Stimulated activated CD4-positive, alpha-beta T cell treated with anti-CD3 and anti-CD28 coated beads, Interleukin-1b, Interleukin-23, amount 100 ng/mL, for 1 hour (primary cell): ENCODE measurements at places on chromosomes 12 and 14.

GRCh38 chr14:92926180-92926845 lies 3.4 kb downstream of the CHGA start:
- DNase-seq, result no peak

GRCh38 chr12:31778687-31779086 lies 49.9 kb upstream of the AMN1 start:
- DNase-seq, result no peak

GRCh38 chr12:125329239-125330102 lies 264.2 kb downstream of the AACS start:
- DNase-seq, result no peak

- DNase-seq, result no peak
Measured at GRCh38 chr12:104263026-104263425, 40.5 kb upstream of the EID3 start.

GRCh38 chr12:42779186-42779859 lies 189.8 kb upstream of the PRICKLE1 start:
- DNase-seq, result no peak

DNA sequence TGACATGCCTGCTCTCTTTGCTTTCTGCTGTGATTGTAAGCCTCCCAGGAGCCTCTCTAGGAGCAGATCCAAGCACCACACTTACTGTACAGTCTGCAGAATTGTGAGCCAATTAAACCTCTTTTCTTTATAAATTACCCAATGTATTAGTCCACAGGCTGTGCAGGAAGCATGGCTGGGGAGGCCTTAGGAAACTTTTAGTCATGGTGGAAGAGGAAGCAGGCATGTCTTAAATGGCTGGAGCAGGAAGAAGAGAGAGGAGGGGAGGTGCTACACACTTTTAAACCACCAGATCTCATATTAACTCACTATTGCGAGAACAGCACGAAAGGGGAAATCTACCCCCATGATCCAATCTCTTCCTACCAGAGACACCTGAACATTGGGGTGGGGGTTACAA lies 108.9 kb downstream of the DERA start:
- no peak for DNase-seq

DNA sequence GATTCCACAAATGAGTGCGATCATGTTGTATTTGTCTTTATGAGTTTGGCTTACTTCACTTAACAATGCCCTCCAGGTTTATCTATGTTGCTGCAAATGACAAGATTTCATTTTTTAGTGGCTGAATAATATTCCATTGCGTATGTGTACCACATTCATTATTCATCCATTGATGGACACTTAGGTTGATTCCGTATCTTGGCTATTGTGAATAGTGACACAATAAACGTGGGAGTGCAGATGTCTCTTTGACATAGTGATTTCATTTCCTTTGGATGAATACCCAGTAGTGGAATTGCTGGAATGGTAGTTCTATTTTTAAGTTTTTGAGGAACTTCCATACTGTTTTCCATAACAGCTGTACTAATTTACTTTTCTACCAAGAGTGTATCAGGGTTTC lies 23.5 kb downstream of the AKAP6 start:
- DNase-seq, result no peak

GRCh38 chr12:123364532-123365024 lies at the start of gene SBNO1:
Gene SBNO1 (minus strand): TSS chr12:123364847. CDS start chr12:123350441, 14,406 bp downstream.
- peak; percentile 86 for DNase-seq

DNA sequence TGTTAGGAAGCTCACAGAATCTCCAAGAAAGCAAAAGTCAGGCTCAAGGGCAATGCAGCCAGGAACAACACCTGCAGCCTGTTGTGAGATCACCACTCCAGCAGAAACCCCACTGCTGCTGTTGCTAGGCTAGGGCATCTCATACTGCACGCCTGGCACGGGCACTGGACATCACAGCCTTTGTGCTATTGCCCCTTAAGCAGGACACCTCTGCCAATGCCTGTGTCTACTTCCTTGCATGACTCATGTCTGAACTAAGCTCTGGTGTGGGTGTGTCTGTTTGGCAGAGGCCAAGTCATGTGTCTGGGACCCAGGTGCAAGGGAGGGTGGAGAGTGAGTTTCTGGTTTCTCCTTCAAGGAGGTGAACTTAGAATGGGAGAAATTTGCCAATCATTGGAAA lies 10.0 kb upstream of the DDX47 start:
- peak; percentile 21 for DNase-seq

DNA sequence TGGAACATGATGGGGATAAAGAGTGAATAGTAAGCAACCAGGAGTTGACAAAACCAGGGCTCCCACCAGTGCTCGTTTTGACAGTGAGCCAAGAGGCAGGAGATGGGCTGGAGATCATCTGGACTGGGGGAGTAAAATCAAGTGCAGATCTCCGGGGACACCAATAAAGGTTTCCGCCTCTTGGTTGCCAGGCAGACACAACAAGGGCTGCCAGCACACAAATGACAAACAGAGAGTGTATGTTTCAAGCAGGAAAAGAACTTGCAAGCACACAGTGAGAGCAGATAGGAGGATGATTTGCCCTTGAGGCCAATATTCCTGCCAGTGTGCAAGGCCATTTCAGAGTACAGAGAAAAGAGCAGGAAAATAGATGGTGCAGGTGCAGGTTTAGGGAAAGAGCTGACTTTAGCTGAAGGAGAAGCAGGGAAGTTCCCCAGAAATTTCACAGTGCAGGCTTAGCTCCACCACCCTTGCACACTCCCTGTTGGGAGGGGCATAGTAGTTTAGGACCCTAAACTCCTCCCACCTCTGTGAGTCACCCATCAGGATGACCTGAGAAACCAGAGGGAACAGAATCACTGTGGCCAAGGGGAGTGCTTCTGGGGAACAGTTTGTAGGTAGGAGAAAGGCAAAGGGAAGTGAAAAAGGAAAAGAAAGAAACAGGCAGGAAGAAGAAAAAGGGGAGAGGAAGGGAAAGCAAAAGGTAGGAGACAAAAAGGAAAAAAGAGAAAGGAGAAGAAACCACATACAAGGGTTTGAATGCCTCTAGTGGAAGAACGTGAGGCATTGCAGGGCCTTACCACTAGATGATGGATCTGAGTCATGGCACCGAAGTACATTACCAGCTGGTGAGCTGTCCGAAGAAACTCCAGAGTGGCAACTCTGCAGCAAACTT lies 404.4 kb downstream of the SLC6A15 start:
- DNase-seq, result no peak

GRCh38 chr14:99812892-99813291 lies 19.7 kb downstream of the EML1 start:
- no peak for DNase-seq

DNA sequence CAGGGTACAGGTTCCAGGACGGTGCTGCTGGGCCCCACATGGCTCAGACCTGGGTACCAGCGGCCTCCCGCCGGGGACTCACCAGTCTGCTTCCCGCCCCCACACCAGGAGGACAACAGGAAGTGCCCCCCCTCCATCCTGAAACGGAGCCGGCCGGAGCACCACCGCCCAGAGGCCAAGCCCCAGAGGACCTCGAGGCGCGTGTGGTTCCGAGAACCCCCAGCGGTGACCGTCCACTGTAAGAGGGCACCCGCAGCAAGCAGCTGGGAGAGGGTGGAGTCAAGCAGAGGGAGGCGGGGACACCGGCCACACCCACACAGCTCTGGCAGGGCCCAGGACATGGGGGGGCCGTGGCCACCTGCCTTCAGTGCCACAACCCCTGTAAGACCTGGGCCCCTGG lies 8.1 kb downstream of the C14orf180 start:
- no peak for DNase-seq

GRCh38 chr14:56490379-56490778 lies 89.2 kb upstream of the TMEM260 start:
- no peak for DNase-seq

GRCh38 chr14:74258764-74259035 lies 19.5 kb downstream of the VSX2 start:
- DNase-seq, result no peak

GRCh38 chr12:41564816-41565215 lies 376.7 kb downstream of the PDZRN4 start:
- no peak for DNase-seq

GRCh38 chr14:36394593-36394992 lies 74.2 kb upstream of the MBIP start:
- no peak for DNase-seq

GRCh38 chr12:52091061-52091460 lies 11.6 kb downstream of the SMIM41 start:
- no peak for DNase-seq

- no peak for DNase-seq
Measured at GRCh38 chr14:78367355-78367754, 197.2 kb downstream of the NRXN3 start.

- no peak for DNase-seq
Measured at GRCh38 chr12:80413462-80413861, 30.6 kb upstream of the PTPRQ start.

DNA sequence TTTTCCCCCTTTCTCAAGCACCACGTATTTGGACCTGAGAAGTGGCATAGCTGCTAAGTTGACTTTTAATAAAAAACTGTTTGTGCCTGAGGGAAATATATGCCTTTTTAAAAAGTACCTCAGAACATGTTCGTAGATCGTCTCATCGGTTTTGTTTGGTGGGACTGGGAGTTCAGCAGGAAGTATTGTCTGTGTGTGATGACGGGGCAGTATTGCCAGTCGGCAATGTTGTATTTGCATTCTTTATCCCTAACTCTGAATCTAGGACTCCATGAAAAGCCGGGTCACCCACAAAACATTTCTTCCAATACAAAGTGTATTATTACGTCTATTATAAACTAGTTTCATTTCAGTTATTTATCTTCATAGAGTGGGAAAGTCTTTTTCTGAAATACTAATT lies 19.7 kb upstream of the FGD4 start:
- DNase-seq, result no peak

DNA sequence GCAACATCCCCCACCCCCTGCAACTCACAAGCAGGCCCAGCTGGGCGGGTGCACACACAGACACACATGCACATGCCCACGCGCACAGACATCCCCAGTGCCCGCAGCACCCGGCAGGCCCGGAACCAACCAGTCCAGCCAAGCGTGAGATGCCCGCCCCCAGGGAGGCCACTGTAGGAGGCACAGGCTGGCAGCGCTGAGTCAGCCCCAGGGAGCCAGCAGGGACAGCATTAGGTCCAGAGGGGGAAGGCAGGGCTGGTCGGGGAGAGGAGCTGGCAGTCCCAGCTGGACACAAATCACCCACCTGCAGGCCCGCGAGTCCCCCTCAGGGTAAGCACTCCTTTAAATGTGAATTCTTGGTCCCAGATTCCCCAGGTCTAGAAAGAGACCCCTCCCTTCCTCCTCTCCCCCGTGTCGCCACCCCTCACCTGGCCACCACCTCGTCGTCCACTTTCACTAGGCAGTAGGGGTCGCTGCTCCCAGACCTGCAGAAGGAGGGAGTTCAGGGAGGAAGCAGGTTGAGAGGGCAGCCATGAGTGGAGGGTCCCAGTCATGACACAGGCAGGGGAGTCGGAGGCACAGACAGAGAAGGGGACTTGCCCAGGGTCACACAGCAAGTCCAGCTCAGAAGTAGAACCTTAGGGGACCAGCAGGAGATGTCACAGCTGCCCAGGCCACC lies 5.0 kb downstream of the RASAL1 start:
- no peak for DNase-seq

- DNase-seq, result no peak
Measured at GRCh38 chr14:104203071-104203425, 64.7 kb downstream of the KIF26A start.

GRCh38 chr12:114976959-114977358 lies 293.0 kb upstream of the TBX3 start:
- DNase-seq, result no peak

- peak; percentile 49 for DNase-seq
Measured at GRCh38 chr12:53207042-53207441, at the start of gene ITGB7. Gene ITGB7 (minus strand): TSS chr12:53207251. CDS start chr12:53200443, 6,808 bp downstream.

DNA sequence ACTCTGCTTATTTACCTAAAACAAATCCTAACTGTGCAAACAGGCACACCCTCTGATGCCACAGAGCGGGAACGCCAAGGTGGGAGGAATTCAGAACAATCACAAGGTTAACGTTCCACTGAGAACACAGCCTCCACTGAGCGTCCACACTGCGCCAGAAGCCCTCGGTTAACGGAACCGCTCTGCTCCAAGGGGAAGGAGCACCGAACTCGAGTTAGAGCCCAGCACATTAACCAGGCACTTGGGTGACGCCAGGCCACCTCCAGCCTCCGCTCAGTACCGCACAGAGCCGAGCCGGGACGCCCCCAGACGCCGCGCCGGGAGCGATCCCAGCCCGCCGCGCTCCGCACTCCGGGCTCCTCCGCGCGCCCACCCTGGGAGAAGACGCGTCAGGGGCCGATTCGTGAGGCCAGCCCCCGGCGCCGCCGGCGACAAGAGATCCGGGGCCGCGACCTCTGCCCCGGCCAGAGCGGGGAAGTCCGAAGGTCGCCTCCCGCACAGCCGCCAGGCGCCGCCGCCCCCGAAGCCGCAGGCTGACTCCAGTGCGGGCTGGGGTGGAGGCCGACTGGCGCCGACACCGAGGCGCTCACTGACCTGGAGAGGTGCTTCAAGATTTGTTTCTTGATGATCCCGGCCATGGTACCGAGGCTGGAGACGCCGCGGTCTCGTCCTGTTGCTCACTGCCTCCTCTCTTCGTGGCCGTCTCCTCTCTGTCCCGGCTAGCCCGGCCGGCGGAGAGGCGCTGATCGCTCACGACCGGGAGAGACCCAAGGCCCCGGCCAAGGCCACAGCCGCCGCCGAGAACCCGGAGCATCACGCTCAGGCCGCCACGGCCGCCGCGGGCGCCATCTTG lies 450 bp downstream of the BLTP3B start:
- peak; percentile 10 for DNase-seq

- no peak for DNase-seq
Measured at GRCh38 chr12:76091246-76091754, 6.8 kb upstream of the NAP1L1 start.

DNA sequence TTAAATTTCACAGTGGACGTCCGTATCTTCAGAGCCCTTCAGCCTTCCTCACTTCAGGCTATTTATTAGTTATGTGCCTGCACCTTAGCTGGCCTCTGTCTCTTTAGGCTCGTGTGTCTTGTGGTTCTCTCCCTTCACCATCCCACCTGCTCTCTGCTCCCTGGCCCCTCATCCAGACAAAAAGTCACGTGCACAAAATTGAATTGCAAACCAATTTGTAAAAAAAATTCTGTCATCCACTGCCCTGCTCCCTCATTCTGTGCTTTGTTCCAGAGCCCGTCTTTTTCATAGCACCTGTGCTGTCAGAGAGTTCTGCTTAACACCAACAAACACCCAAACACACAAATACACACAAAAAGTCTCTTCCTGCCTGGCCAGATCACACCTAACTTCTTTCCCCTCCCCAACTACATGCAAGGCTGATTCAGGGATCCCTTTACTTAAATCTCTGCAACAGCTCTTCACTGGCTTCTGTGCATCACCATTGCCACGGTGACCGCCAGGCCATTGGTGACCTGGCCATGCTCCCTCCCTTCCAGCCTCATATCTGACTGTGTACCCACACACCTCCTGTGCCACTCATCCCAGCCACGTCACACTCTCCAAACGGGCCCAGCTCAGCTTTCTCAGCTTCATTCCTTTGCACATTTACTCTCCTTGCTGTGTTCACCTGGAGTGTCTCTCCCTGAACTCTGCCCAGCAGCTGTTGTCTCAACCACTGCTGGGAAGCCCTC lies 205.7 kb downstream of the TTC8 start:
- DNase-seq, result no peak
